Cardiac muscle cell (in vitro differentiated cells and primary cell): ENCODE measurements at places on chromosomes 1 and 21.

GRCh38 chr1:234645474-234645953 is 35.5 kb upstream of the IRF2BP2 start:
- DNase-seq, result no peak

GRCh38 chr1:24699628-24700027 is 45.6 kb upstream of the CLIC4 start:
- no peak for DNase-seq

DNA sequence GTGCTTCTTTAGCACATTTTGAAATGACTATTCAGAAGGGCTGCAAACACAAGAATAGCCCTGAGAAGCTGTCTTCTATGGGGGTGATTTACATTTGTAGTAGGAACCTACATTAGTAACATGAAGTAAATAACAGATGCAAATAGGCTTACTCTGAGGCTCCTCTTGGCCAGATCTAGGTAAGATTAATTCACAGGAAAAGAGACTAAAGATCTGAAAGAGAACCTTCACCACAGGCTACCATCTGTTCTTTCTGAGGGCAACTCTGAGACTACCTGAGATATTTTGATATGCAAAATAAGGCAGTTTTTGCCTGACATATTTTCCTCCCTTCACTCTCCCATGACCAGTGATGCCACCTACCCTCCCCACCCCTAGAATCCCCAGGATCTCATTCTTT is 1267.8 kb downstream of the PLA2G4A start:
- no peak for DNase-seq

DNA sequence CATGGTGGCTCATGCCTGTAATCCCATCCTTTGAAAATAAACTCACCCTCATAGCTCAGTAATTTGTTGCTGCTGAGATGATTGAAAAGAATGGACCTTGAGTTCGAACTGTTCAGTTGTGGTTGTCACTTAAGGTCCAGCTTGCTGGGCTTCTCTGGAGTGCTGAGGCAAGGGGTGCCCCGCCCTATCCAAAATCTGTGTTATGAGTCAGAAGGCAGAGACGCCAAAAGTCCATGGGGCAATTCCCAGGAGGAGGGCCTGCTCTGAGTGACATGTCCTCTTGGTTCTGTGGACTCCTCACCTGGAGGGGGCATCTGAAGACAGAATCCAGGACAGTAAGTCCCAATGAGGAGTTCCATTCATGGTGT is 64.8 kb downstream of the MYOM3 start:
- peak; percentile 69 for DNase-seq

- DNase-seq, result peak; percentile 6
These were observed 112.3 kb downstream of the KCNJ6 start for GRCh38 chr21:37804001-37804400.

DNA sequence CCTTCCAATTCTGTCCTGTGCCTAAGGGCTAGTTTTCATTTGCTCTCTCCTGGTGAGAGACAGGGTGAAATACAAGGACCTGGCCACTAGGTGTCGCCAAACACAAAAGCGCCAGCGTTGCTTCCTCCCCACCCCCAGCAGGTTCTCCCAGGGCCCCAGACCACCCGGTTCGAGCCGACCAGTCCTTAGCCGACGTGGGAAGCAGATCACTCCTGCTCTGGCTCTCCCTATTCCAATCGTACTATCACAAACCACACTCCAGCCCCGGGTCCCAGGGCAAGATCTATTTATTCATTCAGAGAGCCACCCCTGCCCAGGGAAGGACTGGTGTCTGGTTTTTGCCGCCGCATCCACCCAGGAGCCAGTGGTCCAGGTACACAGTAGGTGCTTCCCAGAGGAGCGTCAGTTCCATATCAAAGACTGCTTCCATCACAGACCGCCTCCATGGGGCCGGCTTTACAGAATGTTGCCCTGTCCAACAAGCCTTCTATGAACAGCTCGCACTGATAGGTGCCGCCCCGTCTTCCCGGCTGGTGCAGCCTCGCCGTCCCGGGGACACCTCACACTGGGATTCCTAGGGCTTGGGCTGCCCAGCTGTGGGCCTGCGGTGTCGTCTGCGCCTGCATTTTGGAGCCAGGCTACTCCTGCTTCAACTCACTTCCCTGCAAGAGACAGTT is 35.0 kb downstream of the CTNNBIP1 start:
- DNase-seq, result peak; percentile 90

DNA sequence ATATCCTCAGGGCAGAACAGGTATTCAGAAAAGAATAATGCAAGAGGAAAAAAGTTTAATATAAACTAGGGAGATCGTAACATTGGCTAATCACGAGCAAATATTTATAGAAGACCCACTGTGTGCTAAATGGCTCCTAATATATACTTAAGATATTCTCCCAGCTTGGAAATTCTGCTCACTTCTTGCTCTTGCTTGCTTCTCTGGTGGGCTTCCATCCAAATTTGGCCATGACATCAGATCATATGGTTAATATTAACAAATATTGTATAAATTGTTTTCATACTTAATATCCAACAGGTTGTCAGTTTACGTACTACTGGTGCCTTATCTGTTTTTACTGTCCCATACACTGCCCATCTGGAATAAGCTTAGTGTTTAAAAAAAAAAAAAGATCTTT is 1.1 kb downstream of the COX20 start:
- peak; percentile 26 for DNase-seq

DNA sequence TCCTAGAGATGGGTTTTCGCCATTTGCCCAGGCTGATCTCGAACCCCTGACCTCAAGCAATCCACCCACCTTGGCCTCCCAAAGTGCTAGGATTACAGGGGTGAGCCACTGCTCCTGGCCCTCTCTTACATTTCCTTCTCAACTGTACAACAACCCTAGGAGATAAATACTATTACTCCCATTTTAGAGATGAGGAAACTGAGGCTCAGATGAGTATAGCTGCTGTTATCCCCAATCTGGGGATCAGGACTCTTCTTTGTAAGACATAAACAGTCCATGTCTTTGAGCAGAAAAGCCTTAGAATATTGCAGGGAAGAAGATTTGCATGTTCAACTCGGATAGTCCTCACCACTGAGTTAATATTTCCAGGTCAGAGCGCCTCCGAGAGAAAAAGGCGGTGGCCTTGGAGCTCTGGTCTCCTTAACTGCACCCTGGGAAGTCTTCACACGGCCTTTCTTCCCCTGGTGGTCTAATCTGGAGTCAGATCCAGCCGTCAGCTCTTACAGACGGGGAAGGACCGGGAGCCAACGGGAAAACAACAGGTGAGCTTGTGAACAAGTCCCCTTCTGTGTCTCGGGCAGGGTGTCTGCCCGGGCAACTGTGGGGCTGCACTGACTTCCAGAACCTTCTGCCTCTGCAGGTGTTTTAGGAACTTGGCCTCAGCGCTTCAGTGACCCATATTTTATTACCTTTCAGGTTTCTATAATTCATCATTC is 5.9 kb upstream of the OLIG1 start:
- no peak for DNase-seq

GRCh38 chr1:4308806-4309205 is 345.6 kb upstream of the AJAP1 start:
- DNase-seq, result no peak

GRCh38 chr1:7667625-7668218 is 103.4 kb upstream of the VAMP3 start:
- DNase-seq, result peak; percentile 88

GRCh38 chr1:153404768-153405167 is 11.6 kb upstream of the S100A7A start:
- no peak for DNase-seq
